ENCODE measurements at places on chromosomes 13 and 19.

GRCh38 chr19:37929355-37929923 is 22.4 kb downstream of the SIPA1L3 start:
- DNase-seq: no peak

GRCh38 chr19:57611113-57611512 is 2.9 kb upstream of the ZNF134 start:
- DNase-seq: no peak

DNA sequence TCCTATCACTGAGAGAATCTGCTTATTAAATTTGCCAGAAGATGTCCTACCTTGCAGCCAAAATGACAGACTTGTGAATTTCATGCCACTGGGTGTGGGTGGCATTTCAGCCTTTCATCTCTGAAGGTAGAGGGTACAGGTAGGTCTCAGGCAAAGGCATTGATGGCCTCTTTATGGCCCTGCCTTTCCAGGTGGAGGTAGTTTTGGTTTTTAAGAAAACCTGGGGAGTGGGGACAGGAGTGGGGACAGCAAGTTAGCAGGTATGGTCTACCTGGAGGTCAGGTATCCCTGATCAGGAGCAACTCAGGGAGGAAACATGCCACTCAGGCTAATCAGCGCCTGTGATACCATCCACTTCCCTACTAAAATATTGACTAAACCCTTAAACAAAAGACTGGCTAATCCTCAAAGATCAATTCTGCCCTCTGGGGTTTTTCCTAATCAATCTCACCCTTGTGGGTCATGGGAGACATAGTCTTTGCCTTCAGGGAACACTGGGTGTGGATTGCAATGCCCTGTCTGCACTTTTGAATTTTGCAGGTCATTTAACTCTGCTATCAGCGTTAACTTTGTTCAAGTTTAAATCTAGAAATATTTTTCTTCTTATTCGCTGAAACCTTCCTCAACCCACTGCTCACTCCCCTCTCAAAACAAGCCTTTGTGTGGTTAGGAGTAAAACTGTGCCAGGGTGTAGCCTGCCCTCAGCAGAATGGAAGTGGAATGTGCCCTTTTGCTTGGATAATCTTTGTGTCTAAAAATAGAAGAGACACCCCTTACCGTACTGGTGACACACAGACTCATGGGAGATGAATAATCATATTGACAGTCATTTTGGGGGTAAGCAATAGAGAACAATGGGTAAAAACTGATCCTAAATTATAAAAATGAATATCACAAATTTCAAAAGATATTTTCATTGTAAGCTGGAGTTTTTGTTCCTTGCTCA is 233.7 kb downstream of the COG6 start:
- no peak for DNase-seq

GRCh38 chr13:34671137-34671536 is 270.9 kb upstream of the NBEA start:
- DNase-seq: peak; percentile 77

DNA sequence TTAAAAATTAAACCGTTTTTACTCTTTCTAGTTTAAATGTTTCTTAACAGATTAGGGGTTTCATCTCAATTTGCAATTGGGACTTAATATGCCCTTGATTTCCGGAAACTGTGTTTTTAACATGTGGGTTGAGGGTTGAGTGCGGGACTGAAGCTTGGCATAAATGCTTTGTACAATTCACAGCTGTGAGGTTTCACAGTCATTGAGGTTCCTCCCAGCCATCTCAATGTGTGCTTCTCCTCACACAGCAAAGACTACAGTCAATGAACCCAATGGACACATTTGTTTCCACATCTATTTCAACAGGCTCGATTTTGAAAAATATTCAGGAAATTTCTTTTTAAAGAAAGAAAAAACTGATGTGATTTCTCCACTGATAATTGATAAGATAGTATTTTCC is 328.6 kb downstream of the TBC1D4 start:
- DNase-seq: no peak

DNA sequence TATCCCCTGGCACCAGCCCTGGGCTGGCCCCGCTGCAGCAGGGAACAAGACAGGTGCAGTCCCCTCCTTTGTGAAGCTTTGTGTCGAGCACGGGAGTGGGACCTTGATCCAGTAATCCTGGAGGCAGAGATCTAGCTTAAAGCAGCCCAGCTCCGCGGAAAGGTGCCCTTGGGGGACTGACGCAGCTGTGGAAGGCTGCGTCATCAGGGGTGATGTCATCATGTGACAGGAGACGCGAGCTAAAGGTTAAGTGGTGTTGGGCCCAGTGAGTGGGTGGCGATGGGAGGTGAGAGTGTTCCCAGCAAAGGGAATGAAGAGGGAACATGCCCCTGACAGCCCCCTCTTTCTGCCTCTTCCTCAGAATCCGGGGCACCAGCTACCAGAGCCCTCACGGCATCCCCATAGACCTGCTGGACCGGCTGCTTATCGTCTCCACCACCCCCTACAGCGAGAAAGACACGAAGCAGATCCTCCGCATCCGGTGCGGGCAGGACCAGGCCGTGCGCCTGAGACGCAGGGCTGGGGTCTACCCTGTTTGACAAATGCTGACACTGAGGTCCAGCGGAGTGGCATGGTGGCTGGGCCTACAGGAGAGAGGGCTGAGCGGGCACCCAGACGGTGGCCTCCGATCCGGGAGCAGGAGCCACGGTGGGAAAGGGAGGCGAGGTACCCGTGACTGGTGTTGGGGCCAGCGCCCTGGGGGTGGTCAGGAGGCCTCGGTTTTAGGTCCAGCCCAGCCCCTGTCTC is 2.6 kb downstream of the LHB start:
- DNase-seq: no peak

DNA sequence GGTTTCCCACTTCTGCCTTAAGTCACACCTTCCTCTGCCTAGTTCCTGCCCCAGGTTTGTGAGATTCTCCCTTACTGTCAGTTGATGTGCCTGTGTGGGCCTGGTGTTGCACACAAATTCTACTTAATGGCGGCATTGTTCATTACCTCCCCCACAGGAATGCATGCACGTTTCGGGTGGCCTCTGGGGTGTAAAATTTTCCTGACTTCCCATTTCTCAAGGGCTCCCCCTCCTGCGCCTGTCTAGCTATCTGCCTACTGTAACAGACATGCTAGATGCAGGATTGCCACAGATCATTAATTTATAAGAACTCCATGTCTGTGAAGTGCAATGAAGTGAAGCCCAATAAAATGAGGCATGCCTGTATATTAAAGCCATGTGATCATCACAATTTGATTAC is 1466.3 kb downstream of the PCDH9 start:
- no peak for DNase-seq

GRCh38 chr19:48619692-48620585 is 633 bp downstream of the SPHK2 start:
- DNase-seq: no peak

DNA sequence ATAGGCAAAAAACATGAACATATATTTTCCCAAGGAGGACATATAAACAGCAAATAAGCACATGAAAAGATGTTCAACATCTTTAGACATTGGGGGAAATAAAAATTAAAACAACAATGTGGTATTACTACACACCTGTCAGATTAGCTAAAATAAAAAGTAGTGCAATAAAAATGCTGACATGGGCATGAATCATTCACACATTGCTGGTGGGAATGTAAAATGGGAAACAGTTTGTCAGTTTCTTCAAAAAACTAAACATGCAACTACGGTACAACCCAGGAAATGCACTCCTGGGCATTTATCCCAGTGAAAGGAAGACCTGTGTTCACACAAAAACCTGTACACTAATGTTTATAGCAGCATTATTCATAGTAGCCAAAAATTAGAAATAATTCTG is 5.3 kb upstream of the SUCLA2 start:
- no peak for DNase-seq

DNA sequence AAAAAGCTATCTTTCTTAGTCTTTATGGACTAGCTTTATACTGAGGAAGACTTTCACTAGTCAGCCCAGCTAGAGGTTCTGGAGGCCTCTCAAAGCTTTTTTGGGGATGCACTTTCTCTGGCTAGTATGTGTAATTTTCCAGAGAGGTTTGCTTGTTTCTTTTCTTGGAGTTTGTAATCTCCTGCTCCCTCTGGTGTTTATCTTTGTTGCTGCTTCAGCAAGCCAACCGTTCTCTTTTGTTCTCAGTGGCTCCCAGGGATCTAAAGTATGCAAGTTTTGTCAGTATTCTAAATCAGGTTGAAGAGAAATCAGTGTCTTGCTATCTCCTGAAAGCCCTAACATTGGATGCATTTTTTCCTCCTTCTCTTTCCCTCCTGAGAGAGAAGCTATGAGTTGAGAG is 121.1 kb upstream of the MYO16 start:
- DNase-seq: no peak

All from hindlimb muscle (tissue), 1 donor.